ENCODE measurements at places on chromosomes 1 and 21.

GRCh38 chr1:245510144-245510543 is 355.4 kb downstream of the KIF26B start:
- DNase-seq = no peak

DNA sequence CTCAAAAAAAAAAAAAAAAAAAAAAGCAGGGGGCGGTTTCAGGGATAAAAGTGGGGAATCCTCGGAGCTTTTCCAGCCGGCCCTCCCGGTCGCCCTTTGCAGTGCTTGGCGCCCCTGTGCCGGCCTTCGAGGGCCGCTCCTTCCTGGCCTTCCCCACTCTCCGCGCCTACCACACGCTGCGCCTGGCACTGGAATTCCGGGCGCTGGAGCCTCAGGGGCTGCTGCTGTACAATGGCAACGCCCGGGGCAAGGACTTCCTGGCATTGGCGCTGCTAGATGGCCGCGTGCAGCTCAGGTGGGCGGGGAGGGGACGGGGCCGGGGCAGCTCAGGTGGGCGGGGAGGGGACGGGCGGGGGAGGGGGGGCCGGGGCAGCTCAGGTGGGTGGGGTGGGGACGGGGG is 25.3 kb downstream of the RNF223 start:
- no peak for DNase-seq

DNA sequence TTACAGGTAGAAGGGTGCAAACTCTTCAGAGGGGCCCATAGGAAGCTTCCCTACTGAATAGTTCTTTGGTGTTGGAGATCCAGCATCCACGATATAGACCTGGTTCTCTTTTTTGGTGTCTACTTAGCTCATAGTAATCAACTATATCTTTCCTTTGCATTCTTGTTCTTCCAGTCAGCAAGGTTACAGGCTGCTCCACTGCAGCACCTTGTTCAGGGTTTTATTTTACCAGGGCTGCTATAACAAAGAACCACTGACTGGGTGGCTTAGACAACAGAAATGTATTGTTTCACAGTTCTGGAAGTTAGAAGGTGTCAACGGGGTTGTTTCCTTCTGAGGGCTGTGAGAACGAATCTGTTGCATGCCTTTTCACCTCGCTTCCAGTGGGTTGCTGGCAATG is 136.3 kb downstream of the CLEC20A start:
- no peak for DNase-seq

DNA sequence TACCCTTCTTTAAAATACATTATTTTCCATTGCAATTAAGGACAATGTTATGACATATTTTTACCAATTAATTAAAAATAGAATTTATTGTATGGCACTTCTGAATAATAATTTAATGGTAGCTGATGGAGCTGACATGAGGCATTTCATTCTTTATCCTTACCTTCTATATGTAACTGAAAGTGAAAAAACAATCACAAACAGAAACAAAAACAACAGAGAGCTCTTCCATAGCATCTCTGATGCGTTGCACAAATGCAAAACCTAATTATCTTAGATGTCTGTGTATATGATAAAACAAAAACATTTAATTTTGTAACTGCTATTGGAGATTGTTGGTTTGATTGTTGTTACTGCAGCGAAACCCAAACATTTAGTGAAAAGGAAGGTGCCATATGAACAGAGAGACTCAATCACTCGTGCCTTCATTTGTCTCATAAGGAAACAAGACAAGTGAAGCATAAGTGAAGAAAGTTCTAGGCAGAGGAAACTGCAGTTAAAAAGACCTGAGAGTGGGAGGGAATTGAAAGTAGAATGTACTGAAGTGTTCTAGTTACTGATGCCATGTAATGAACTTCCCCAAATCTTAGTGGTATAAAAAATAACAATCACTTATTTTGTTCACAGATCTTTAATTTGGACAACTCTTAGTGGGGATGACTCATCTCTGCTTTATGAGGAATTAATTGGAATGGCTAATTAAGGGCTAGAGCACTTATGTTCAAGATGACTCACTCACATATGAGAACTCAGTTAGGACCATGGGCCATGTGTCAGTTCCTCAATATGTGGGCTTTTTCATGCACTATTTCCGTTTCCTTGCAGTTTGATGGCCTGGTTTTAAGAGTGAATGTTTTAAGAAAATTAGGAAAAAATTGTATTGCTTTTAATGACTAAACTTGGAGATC is 245.0 kb upstream of the OLFM3 start:
- no peak for DNase-seq

GRCh38 chr1:73701826-73702225 is 496.1 kb downstream of the LRRIQ3 start:
- no peak for DNase-seq

DNA sequence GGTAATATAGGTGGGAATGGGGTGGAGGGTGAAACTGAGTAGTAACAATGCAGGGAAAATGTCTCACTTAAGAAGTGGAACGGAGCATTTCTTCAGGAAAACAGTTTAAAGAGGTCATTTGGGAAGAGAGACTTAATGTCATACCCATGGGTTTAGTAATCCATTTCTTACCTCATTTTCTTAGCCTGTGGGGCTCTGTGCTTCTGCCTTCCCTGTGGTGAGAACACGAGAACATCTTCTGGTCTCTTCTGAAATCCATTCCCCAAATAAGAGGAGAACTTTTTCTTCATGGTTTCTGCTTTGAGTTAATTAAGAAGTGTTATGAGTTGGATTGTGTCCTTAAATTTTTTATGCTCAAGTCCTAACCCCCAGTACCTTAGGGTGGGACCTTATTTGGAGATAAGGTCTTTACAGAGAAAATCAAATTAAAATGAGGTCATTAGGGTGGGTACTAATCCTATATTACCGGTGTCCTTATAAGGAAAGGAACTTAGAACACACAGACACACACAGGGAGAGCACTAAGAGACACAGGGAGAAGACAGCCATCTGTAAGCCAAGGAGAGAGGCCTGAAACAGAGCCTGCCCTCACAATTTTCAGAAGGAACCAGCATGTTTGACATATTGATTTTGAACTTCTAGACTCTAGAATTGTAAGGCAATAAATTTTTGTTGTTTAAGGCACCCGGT is 5.4 kb downstream of the CCDC190 start:
- no peak for DNase-seq

- DNase-seq = no peak
Observed at GRCh38 chr1:41328001-41328615, 33.1 kb upstream of the FOXO6 start.

DNA sequence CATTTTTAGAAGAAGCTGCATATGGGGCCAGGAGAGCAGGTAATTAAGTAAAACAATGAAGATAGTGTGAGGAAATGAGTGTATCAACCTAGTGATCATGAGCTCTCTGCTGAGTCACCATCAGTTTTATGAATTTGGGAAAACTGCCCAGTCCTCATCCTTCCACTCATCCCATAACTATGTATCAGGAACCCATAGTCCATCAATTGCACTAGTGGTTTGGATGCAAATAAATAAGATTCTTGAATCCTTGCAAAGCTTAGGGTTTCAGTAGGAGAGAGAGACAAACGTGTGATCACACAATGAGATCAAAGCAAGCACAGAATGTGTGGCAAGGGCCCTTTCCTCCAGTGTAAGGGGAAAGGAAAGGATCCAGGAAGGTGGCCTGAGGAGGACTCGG is 145.6 kb downstream of the ZZZ3 start:
- DNase-seq = peak; percentile 75

DNA sequence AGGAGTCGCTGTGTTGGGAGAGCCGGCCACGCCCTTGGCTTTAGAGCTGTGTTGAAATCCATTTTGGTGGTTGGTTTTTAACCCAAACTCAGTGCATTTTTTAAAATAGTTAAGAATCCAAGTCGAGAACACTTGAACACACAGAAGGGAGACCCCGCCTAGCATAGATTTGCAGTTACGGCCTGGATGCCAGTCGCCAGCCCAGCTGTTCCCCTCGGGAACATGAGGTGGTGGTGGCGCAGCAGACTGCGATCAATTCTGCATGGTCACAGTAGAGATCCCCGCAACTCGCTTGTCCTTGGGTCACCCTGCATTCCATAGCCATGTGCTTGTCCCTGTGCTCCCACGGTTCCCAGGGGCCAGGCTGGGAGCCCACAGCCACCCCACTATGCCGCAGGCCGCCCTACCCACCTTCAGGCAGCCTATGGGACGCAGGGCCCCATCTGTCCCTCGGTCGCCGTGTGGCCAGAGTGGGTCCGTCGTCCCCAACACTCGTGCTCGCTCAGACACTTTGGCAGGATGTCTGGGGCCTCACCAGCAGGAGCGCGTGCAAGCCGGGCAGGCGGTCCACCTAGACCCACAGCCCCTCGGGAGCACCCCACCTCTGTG is 4.7 kb downstream of the C1orf35 start:
- DNase-seq = peak; percentile 3

- no peak for DNase-seq
Observed at GRCh38 chr1:76381450-76382097, 307.0 kb downstream of the ST6GALNAC3 start.

DNA sequence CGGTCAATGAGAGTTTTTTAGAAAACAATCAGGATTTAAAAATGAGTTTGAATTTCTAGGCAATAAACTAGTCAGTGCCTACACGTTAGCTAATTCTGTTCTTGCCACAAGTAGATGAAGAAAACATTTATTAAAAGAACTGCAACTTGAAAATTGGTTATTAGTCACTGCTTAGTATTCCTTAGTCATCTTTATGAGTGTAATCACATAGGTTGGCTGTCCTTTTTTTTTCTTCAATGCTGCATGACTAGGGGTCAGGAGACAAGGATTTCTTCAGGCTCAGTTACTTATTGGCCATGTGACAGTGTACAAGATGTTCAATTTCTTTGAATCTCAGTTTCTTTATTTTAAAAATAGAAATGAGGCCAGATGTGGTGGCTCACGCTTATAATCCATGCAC is 17.1 kb downstream of the SOAT1 start:
- DNase-seq = peak; percentile 59

- no peak for DNase-seq
Observed at GRCh38 chr21:19076031-19076430, 672.4 kb upstream of the TMPRSS15 start.

- peak; percentile 28 for DNase-seq
Observed at GRCh38 chr1:10232163-10232562, 21.8 kb downstream of the KIF1B start.

- no peak for DNase-seq
Observed at GRCh38 chr1:226650236-226650841, 88.7 kb downstream of the ITPKB start.

DNA sequence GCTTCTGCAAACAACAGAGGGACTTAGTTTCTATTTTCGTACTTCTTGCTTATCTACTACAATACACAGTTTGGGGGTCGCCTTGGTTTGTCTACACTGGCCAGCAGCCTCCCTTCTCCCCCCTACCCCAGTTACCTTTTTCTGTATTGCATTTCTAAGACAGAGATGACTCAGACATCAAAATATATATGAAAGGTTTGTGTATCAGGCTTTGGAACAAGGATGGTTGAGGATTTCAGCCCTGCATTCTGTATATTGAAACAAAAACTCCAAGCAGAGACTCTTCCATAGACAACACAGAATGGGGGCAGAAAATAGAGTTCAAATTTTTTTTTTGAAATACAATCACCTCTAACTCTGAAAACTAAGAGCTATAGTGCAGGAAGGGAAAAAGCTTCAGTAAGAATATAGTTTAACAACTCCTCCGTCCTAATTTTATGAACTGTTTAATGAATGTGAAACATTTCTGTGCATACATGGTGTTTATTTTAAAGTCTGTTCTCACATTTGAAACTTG is 1.9 kb downstream of the SAMD13 start:
- DNase-seq = no peak

- no peak for DNase-seq
Observed at GRCh38 chr1:187744665-187745064, 915.9 kb downstream of the PLA2G4A start.

DNA sequence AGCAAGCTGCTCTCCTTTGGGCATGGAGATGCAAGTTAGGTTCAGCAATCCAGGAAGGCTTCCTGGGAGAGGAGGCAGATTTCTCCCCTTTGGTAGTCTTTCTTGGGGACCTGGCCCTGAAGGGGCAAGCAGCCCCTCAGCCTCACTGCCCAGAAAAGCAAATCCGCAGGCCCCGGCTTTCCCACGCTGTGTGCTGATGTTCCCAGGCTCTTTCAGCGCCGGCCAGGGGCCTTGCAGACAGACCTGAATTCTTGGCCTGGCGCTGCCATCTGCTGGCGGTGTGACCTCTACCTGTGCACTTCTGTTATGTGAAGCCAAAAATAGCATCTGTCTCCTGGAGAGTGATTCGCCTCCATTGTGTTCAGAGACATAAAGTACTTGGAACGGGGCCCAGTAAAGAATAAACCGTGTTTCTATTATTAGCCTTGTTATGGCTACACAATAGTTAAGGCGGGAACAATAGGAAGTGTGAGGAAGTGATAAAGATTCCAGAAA is 64.8 kb downstream of the ALPL start:
- peak; percentile 80 for DNase-seq

DNA sequence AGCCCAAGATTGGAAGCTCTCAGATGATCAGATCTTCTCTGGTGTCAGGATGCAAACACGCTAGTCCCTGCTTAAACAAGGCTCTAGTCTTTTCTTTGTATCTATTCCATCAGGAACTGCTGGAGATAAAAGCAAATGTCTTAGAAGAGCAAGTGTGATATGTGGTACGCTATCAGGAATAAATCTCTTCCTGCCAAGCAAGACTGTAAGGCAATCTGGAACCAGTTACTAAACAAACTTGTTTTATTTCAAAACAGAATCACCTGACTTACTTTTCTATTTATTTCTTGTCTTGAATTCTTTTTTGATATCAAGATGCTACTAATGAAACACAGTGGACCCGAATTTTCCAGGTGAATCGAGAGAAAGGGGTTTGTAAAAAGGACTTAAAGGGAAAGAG is 139.9 kb upstream of the ZNF644 start:
- no peak for DNase-seq

- DNase-seq = peak; percentile 55
Observed at GRCh38 chr1:61453111-61453961, 271.6 kb downstream of the TM2D1 start.

DNA sequence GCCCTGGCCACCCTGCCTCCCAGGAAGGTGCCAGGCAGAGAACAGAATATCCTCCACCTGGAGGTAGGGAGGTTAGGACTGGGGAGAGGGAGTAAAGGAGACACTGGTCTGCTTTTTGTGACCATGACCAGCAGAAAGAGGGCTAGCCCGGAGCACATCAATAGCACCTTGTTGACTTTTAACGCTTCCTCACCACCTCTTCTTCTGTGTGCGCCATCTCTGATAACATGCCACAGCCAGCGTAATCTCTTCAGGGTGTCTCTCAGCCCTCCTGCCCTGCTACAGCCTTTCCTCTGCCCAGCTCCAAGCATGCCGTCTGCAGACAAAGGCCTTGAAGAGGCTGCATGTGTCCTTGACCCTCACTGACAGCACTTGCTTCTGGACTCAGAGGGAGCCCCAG is 50.9 kb upstream of the GJA5 start:
- no peak for DNase-seq

DNA sequence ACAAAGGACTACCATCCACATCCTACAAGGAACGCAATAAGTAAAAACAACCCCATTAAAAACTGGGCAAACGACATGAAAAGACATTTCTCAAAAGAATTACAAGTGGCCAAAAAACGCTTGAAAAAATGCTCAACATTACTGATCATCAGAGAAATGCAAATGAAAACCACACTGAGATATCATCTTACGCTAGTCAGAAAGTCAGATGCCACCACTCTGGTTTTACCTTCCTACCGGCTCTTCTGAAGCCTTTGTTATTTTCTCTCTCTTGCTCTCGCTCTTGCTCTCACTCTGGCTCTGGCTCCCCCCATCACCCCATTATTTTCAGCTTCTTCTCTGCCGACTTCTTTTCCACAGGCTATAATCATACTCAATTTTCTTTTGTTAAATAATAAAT is 38.8 kb downstream of the VPS45 start:
- no peak for DNase-seq
